ENCODE measurements at places on chromosomes 1 and 21. TPM values are rescaled to one million over a fixed set of nuclear protein-coding genes. Genes with fewer than 3 reads are reported as not detected.

The FMN2 gene
- 2.0 TPM for total RNA-seq

The EDN2 gene
- 0.39 TPM for total RNA-seq

The RNF19B gene
- 10.4 TPM for total RNA-seq

The GPR25 gene
- not detected for total RNA-seq

The ERICH3 gene
- total RNA-seq = not detected

The OPRD1 gene
- 3.3 TPM for total RNA-seq

The DUSP12 gene
- 27.6 TPM for total RNA-seq

The TSEN15 gene
- 28.2 TPM for total RNA-seq

Data from H1 (cell line).